ENCODE measurements at places on chromosomes 12 and 14.

DNA sequence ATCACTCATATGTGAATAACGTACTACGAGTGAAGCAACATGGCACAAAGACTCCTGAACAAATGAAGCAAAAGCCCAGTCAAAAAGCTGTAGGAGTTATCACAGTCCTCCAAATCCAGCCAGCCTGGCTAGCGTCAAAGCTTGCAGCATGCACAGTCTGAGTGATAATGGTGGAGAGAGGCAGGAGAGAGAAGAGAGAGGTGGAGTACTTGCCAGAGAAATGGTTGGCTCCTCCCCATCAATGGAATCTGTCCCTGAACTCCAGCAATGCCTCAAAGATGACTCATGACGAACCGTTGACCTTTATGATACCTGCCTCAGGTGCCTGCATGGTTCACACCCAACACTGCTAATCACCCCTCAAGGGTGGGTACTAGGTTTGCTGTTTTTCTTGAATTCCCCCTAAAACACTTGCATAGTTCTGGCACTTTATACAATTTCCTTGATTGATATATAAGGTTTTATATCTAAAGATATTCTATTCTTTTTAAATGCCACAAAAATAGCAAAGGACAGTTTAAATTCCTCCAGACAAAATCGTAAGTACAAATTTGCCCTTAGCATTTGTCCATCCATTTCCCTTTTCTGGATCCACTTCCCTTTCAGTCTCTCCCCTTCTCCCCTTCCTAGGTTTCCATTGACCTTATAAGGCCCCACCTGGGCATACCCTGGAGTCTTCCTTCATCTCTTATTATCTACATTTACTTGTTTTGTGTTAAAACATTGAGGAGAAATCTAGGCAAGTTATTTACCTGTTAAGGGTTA is 10.2 kb downstream of the ARHGDIB start:
- DNase-seq = no peak

DNA sequence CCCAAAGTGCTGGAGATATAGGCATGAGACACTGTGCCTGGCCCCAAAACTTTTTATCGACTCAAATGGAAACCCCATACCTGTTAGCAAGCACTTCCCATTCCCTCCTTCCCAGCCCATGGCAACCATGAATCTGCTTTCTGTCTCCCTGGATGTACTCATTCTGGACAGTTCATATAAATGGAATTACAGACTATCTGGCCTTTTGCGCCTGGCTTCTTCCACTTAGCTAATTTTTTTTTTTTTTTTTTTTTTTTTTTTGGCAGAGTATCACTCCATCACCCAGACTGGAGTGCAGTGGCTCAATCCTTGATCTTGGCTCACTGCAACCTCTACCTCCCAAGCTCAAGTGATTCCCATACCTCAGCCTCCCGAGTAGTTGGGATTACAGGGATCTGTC is 134.5 kb upstream of the MED13L start:
- no peak for DNase-seq

DNA sequence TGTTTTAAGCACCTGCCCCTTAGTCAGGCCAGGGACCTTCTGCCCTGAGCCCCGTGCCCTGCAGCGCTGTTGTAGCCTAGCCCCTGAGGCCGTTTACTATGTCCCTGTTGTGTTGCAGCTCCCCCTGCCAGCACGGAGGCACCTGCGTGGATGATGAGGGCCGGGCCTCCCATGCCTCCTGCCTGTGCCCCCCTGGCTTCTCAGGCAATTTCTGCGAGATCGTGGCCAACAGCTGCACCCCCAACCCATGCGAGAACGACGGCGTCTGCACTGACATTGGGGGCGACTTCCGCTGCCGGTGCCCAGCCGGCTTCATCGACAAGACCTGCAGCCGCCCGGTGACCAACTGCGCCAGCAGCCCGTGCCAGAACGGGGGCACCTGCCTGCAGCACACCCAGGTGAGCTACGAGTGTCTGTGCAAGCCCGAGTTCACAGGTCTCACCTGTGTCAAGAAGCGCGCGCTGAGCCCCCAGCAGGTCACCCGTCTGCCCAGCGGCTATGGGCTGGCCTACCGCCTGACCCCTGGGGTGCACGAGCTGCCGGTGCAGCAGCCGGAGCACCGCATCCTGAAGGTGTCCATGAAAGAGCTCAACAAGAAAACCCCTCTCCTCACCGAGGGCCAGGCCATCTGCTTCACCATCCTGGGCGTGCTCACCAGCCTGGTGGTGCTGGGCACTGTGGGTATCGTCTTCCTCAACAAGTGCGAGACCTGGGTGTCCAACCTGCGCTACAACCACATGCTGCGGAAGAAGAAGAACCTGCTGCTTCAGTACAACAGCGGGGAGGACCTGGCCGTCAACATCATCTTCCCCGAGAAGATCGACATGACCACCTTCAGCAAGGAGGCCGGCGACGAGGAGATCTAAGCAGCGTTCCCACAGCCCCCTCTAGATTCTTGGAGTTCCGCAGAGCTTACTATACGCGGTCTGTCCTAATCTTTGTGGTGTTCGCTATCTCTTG is 7.6 kb downstream of the DLK1 start:
- no peak for DNase-seq

- DNase-seq = no peak
Observed at GRCh38 chr12:95318071-95318545, 100.5 kb downstream of the VEZT start.

GRCh38 chr14:55847766-55848165 is 267.8 kb downstream of the KTN1 start:
- DNase-seq = no peak

DNA sequence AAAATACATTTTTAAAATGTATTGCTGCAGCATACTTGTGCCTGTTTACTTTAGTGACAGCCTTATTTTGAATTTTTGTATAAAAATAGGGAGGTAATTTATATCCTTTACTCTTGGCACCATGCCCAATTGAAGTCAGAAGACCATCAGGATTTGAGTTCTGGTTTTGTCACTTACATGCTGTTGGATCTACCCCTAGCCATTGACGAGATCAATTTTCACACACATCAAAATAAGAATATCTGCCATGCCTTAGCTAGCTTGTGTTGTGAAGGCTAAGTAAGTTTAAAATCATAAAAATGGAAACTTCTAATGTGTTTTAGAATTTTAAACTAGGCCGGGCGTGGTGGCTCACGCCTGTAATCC is 381.8 kb downstream of the KCNH5 start:
- no peak for DNase-seq

- DNase-seq = no peak
Observed at GRCh38 chr12:130336723-130337487, 782 bp upstream of the PIWIL1 start.

GRCh38 chr12:68759852-68760251 is 13.9 kb downstream of the SLC35E3 start:
- DNase-seq = no peak

GRCh38 chr14:58575956-58576355 is 61.8 kb upstream of the DACT1 start:
- DNase-seq = no peak

GRCh38 chr12:109631302-109631701 is 57.7 kb downstream of the MVK start:
- no peak for DNase-seq

DNA sequence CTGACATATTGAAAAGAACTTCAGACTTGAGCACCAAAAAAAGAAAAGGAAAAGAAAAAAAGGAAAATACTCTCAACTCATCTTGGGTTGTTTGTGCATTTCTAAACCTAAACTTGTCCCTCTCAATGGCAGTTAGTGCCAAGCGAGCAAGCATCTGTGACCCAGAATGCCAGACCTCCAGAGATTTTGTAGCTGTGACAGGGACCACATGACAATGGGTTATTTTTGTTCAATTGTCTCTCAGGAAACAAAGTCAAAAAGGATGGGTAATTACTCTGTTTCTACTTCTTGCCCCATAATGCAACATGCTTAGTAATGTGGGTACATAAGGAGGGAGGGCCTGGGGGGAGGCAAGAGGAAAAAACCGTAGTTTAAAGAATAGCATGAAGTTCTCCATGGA is 285.7 kb upstream of the RTL1 start:
- DNase-seq = no peak

- DNase-seq = no peak
Observed at GRCh38 chr14:103746701-103747100, 31.1 kb downstream of the ZFYVE21 start.

- no peak for DNase-seq
Observed at GRCh38 chr12:110917467-110917866, 2.9 kb downstream of the MYL2 start.

DNA sequence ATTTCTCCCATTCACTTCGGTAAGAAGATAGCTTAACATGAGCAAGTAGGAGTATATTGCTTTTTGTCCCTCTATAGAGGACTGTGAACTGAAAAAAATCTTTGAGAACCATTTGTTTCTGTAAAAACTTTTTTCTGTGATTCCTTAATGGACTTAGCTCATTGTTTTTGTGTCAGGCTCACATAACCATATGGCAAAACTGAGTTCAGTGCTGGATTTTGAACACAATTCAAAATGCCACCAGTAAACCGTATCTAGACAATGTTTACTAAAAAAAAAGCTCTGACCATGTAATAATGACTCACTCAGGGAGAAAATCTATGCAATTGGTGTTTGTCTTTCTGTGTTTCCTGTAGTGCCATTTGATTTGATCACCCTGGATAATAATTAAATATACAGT is 5.2 kb downstream of the TRHDE start:
- no peak for DNase-seq

- DNase-seq = peak; percentile 35
Observed at GRCh38 chr12:124545508-124546418, 21.6 kb downstream of the NCOR2 start.

DNA sequence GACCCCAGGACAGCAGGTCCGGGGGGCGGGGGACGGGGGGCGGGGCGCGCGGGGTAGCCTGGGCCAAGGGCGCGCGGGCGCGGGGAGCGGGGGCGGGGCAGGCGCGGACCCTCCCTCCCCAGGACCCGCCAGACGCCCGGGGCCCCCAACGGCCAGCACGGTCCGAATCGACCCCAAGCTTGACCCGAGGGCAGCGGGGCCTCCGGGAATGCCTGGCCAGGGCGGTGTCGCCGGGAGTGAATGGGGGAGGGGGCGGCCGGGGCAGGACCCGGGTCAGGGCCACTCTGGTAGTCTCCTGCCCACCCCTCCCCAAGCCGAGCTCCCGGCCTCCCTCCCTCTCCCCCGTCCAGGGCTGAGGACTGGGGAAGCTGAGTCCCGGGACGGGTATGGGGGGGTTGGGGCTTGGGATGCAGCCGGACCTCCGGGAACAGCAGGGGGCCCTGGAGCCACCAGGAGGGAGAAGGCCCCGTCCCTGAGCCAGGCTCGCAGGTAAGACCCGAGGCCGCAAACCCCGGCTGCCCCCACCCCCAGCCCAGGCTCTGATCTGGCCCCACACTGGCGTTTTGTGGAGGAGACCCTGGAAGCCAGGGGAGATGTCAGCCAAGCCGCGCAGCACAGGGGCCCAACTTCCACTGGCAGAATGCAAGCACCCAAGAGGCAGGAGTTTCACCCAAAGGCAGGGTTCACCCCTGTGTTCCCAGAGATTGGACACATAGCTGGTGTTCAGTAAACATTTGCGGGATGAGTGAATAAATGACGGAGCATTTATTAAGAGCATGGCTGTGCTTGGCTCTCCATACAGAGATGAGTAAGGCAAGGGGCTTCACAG is 545 bp upstream of the GALNT9 start:
- DNase-seq = no peak

DNA sequence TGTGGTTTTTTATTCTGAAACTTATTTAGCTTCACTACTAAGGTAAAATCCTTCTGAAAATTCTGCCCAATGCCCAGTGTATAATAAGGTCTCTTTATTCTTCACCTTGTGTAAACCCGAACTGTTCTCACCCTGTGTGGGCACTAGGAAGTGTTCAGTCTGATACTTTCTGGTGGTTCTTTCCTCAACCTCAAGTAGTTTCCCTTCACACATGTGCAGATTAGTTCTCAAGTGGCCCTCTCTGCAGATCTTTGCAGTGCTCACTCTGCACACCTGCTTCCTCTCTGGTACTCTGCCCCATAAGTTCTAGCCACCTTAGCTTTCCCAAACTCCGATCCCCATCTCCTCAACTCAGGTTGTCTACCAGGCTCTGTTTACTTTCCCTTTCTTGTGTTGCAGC is 61.6 kb downstream of the RAD51B start:
- no peak for DNase-seq

DNA sequence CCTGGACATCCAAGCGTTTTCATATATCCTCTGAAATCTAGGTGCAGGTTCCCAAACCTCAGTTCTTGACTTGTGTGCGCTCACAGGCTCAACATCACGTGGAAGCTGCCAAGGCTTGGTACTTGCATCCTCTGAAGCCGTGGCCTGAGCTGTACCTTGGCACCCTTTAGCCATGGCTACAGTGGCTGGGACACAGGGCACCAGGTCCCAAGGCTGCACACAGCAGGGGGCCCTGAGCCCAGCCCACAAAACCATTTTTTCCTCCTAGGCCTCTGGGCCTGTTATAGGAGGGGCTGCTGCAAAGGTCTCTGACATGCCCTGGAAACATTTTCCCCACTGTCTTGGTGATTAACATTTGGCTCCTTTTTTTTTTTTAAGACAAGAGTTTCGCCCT is 11.6 kb upstream of the FAM177A1 start:
- no peak for DNase-seq

DNA sequence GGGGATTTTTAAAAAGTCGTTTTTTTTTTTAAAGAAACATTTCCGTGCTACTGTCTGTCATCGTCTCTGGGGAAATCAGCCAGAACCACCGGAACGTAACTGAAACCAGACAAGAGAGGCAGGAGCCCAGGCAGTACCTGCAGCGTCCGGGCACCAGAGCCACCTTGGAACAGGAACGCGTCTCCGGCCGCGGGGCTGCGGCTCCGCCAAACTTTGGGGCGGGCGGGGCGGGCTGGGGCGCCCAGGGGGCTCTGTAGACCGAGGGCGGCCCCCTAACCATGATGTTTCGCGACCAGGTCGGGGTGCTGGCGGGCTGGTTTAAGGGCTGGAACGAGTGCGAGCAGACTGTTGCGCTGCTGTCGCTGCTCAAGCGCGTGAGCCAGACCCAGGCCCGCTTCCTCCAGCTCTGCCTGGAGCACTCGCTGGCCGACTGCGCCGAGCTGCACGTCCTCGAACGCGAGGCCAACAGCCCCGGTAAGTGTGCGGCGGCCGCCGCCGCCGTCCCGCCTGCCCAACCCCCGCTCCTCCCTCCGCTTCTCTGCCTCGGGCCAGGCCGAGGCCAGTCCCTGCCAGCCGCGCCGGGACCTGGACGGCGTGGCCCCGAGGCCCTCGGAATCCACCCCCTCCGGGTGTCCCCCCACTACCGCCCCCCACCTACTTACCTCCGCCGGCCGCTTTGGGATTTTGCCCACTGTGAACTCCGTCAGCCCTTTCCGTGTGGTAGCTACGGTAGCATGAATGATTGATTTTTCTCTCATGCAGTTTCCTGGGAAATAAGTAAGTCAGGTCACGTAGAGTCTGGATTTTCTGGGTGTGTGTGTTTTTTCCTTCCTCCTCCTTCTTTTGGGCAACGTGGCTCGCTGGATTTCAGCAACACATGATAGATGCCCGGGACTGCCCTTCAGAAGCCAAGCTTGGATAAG is 972 bp downstream of the SAMD4A start:
- peak; percentile 55 for DNase-seq

- DNase-seq = no peak
Observed at GRCh38 chr14:90611936-90612335, 204.3 kb downstream of the TTC7B start.

GRCh38 chr12:34297126-34297789 is 275.0 kb downstream of the ALG10 start:
- no peak for DNase-seq
